ENCODE measurements at places on chromosomes 3 and 15.
A peak's percentile ranks its signal among the peaks of the same experiment; 100 is the strongest.

GRCh38 chr3:173021547-173022185 is 119.4 kb downstream of the SPATA16 start:
- no peak for DNase-seq

- DNase-seq, result peak; percentile 14
Measured at GRCh38 chr3:150146991-150147761, 176.5 kb upstream of the PFN2 start.

DNA sequence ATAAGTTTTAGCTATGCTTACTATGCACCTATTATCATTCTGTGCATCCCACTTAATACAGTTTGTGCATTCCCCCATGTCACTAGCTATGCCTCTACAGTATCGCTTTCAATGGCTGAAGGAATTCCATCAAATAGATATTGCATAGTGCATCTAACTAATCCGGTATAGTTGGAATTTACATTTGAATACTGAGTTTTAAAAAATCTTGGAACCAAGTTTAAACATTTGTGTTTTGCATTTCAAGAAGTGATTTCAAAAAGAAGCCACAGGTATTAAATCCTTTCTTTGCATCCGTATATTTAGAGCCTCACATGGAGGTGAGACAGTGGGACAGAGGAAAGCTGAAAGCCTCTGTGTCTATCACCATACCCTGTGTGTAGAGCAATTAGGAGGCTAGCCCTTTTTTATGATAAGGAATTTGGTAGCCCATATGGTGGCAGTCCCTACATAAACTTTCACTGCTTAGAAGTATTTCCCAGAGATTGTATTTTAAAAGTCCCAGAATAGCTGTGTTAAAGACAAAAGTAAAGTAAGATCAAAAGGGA is 960.2 kb upstream of the CFAP20DC start:
- no peak for DNase-seq

DNA sequence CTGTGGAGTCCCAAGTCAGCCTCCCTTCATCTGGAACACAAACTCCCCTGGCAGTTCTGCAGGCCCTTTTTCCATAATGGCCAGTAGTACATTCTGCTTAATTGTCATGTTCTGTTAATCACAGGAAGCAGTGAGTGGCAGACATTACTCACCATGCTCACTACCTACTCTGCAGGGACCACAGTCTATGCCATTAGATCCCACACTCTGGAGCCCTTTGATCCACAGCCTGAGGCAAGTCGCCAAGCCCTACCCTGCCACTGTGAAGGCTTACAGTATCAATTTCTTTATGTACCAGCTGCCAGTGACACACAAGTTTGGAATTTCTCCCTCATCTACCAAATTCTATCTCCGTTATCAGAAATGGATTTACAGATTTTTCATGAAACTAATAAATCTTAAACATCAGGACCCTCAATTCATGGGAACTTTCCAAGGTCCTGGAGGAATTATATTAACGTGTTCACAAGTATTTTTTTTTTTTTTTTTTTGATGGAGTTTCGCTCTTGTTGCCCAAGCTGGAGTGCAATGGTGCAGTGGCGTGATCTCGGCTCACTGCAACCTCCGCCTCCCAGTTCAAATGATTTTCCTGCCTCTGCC is 20.6 kb upstream of the WWTR1 start:
- DNase-seq, result no peak
